ENCODE measurements at places on chromosomes 5 and 9.

GRCh38 chr5:147216552-147217154 lies 18.2 kb upstream of the STK32A start:
- DNase-seq, result peak; percentile 79

GRCh38 chr5:17154211-17154996 lies 63.0 kb upstream of the BASP1 start:
- DNase-seq, result no peak

DNA sequence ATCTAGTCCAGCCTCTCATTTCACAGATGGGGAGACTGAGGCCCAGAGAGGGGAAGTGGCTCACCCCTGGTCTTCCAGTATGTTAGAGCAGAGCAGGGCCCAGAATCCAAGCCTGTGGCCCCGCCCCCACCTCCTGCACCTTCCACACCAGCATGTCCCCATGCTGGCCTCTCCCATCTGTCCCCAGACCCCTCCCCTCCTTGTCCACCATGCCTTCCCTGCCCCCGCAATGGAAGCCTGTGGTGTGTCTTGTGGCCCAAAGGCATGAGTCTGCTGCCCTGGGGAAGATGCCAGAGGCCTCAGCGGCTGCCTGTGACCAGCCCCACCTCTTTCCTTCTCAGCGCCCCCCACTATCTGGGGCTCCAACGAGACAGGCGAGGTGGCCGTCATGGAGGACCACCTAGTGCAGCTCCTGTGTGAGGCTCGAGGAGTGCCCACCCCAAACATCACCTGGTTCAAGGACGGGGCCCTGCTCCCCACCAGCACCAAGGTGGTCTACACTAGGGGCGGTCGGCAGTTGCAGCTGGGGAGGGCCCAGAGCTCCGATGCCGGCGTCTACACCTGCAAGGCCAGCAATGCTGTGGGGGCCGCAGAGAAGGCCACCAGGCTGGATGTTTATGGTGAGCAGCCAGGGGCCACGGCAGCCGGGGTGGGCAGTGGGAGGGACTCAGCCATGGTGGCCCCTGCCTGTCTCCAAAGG lies 87.2 kb downstream of the HMCN2 start:
- DNase-seq, result no peak

- peak; percentile 42 for DNase-seq
Measured at GRCh38 chr9:115591584-115591984, 473.6 kb upstream of the TNC start.

- peak; percentile 43 for DNase-seq
Measured at GRCh38 chr5:143245929-143246561, 157.4 kb downstream of the NR3C1 start.

DNA sequence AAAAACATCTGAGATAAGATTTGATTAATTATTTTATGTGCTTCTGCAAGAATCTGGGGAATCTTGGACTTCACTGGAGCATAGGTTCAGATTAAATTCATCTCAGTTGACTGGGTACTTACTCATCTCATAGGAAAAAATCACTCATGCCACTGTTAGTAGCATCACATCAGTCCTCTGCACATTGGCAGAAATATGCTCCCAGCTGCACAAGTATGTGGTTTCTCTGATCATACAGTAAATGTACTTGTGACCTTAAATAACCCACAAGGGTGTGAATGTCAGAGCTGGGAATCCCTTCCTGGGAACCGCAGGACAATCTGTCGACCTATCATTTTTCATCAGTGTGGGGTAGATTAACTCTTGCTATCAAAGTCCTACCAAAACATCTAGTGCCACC lies 203.7 kb upstream of the SLC24A2 start:
- no peak for DNase-seq

DNA sequence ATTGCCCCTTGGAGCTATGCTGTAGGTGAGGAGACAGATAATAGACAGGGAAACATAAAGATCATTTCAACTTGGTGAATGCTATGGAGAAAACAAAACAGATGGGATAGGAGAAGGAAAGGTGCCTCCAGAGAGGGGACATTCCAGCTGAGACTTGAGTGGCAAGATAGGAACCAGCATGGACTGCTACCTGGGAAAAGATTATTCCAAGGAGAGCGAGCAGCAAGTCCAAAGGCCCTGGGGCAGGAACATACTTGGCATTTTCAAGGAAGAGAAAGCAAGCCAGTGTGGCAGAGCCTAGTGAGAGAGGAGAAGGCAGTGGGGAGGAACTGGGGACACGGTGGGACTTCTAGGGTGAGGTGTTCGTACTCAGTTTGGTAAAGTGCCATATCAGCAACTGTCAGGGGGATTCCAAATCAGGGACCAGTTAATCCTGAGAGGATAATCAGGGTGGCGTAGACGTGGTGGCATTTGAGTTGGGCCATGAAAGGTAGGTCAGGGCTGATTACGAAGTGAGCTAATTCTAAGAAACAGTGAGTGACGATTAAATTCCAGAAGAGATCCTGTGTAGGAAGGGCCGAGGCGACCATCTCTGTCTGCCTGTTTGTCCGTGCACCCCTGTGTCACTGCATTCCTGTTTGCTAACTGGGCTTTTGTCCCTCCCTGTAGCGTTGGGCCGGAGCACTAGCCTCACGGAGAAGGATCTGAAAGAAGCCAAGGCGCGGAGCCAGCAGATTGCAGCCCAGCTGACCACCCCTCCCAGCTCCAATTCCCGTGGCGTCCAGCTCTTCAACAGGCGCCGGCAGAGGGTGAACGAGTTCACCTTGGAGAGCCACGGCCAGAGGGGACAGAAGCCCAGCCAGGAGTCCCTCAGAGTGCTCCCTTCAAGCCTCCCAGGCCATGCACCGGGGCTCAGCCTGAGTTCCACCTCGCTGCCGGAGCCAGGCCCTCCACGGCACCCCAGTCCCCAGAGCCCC lies 7.1 kb downstream of the SYNPO start:
- DNase-seq, result no peak

GRCh38 chr5:56160723-56161438 lies 72.2 kb downstream of the ANKRD55 start:
- no peak for DNase-seq

DNA sequence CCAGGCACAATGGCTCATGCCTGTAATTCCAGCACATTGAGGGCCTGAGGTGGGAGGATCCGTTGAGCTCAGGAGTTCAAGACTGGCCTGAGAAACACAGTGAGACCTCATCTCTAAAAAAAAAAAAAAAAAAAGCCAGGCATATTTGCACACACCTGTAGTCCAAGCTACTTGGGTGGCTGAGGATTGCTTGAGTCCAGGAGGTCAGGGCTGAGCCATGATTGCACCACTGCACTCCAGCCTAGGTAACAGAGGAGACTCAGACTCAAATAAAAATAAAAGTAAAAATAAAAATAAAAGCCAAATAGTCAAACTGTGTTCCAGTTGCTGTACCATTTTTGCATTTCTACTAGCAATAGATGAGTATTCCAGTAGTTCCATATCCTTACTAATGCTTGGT lies 616.0 kb downstream of the KIF4B start:
- DNase-seq, result no peak

GRCh38 chr5:107203243-107203642 lies 467.5 kb downstream of the EFNA5 start:
- DNase-seq, result no peak

DNA sequence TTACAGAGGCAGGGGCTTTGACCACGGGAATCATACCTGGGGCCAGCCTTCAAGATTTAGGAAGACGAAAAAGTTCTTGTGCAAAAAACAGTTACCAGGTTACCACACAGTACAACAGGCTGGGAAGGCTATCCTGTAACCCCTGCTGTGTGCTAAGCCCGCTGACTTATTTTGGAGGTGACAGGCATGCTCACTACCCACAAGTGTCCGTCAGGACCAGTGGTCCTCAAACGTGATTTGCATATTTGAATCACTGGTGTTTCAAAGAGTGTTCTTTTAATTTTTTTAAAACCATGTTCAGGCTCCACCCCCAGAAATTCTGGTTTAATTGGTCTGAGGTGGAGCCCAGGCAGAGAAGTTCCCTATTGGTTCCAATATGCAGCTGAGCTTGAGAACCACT lies 146.6 kb downstream of the TTLL11 start:
- DNase-seq, result no peak

DNA sequence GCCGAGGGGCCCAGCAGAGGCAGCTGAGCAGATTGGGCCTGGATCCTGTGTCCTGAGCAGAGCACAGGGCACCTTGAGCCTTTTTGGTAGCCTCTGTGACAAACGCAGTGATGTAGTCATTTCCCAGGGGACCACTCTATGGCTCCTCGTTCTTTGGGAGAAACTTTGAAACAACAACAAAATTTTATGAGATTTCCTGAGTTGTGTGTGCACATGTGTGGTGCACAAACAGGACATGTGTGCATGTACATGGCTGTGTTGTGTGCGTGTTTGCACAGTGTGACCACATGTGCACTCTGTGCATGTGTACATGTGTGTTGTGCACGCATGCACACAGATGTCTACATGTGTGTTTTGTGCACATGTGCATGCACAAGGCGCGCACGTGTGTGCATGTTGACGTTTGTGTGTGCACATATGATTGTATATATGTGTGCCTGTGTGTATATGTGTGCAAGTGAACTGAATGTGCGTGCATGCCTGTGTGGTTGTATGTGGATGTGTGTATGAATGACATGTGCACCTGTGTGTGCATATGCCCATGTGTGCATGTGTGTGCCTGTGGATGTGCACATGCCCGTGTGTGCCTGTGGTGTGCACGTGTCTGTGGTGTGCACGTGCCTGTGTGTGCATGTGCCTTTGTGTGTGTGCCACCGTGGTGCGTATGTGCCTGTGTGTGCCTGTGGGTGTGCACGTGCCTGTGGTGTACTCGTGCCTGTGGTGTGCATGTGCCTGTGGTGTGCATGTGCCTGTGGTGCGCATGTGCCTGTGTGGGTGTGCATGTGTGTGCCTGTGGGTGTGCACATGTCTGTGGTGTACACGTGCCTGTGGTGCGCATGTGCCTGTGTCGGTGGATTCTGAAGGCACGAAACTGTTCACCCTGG lies 221.6 kb downstream of the CACNA1B start:
- no peak for DNase-seq

DNA sequence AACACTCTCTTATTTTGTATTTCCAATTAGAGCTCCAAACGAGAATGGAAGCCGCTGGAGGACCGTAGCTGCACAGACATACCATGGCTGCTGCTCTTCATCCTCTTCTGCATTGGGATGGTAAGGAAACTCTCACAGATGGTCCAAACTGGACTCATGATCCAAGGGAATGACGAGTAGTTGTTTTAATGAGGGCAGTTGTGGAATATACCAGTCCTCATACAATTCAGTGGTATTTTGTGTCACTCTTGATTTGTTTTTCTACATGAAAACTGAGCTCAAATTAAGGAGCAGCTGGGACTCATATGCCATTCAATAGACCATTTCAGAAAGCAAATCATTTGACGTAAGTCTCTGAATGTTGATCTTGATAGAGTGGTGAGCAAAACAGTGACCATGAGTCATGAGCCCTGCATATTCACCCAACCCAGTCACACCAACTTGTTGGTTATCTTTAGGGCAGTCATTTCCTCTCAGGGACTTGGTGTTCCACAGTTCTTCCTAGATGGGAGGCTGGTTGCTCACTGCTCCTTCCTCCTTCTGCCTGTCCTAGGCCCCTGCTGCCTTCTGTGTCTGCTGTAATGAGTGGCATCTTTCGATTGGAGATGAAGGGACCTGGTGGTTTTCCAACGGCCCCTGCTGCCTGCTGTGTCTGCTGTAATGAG lies 54.9 kb downstream of the SLC44A1 start:
- DNase-seq, result peak; percentile 92

DNA sequence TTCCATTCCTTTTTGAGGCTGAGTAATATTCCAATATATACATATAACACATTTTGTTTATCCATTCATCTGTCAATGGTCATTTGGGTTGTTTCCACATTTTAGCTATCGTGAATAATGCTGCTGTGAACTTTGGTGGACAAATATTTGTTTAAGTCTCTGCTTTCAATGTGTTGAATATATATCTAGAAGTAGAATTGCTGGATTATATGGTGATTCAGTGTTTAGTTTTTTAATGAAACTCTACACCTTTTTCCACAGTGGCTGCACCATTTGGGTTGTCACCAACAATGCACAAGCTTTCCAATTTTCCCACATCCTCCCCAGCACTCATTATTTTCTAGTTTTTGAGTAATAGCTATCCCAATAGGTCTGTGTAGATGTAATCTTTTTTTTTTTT lies 69.5 kb downstream of the ACTBL2 start:
- DNase-seq, result no peak

- no peak for DNase-seq
Measured at GRCh38 chr5:81786991-81787390, 36.1 kb upstream of the SSBP2 start.

GRCh38 chr5:149198148-149198547 lies 56.9 kb downstream of the ABLIM3 start:
- no peak for DNase-seq

GRCh38 chr5:141705469-141705868 lies 23.4 kb upstream of the ARAP3 start:
- DNase-seq, result no peak

DNA sequence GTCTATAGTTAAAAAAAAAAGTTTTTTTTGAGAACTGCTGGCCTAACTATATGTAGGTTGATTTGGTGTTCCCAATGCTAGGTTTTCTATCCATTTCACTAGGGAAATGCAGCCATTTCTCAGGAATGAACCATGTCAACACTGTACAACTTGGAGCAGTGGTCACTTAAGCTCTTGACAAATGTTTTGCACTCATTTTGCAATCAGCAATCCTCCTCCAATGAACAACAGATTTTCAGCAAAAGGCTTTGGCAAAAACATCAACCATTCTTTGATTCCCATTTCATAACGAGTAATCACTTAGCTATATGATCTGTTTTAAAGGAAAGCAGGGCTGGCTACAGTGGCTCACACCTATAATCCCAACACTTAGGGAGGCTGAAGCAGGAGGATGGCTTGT lies 17.9 kb downstream of the STRBP start:
- no peak for DNase-seq

- no peak for DNase-seq
Measured at GRCh38 chr5:1467341-1468246, 22.4 kb upstream of the SLC6A3 start.

DNA sequence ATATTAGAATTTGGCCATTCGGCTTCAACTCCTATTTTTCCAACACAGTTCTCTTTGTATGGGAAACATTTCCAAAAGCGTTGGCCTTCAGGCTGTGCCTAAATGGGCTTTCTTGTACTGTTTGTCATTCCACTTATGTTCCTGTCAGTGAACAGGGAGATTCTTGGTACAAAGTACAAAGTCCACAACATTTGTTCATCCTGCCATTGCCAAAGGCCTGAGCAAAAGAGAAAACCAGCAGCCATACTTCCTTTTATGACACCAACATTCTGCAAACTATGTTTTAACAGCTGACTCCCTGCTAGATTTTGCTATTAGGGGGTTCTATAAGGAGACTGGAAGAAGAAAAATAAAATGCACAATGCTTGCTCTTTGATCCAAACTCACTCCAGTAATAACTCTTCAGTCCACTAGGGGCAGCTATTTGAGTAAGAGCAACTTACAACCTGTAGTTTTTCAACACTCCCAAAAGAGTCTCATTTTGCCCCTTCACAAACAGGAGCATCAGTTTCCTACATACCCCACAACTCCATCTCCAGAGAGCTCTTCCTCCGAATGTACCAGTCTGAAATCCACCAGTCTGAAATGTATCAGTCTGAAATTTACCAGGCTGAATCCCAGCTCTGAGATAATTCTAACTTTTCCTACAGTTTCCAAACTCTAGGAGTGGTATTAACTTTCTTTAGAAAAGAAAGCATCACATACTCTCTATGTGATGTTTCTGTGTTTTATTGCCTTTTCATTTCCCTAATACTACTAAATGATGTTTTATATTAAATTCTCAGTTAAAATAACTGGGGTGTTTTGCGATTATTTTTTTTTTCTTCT lies 693.8 kb downstream of the DNAH5 start:
- DNase-seq, result peak; percentile 2
